ENCODE measurements at places on chromosomes 6 and 20.

GRCh38 chr6:119340796-119341487 lies 8.6 kb downstream of the MAN1A1 start:
- no peak for DNase-seq

GRCh38 chr20:57650266-57650665 lies 30.0 kb upstream of the ZBP1 start:
- DNase-seq, result no peak

- DNase-seq, result no peak
Observed at GRCh38 chr6:37860226-37860839, 40.8 kb downstream of the ZFAND3 start.

- DNase-seq, result no peak
Observed at GRCh38 chr6:78749326-78749725, 118.0 kb upstream of the IRAK1BP1 start.

DNA sequence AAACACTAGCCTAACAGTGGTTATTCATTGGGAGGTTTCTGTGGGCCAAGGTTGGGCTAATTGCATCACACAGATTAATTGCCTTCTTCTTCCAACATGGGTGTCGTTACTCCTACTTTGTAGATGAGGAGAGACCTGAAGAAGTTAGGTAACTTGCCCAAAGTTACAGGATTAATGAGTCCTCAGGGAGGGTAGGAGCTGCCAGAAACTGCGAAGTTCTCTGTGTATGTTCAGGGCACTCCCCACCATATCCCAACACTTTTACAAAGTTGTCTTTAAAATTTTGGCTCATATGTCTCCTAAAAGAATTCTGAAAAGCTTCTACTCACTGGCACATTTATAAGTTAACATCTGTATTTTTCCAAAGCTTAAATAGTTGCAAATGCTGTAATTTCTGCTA lies 323.5 kb upstream of the HSF2 start:
- DNase-seq, result no peak

GRCh38 chr6:16058201-16058928 lies 70.5 kb upstream of the MYLIP start:
- no peak for DNase-seq

- DNase-seq, result no peak
Observed at GRCh38 chr20:952196-952795, 36.2 kb upstream of the ANGPT4 start.
